Stimulated activated CD8-positive, alpha-beta memory T cell treated with anti-CD3 and anti-CD28 coated beads, Interleukin-2, amount 100 ng/mL, for 1 hour (primary cell): ENCODE measurements at places on chromosomes 12 and 14.

GRCh38 chr14:33240466-33240865 is 301.8 kb downstream of the NPAS3 start:
- DNase-seq = no peak

- DNase-seq = no peak
These were observed 65.6 kb downstream of the NTF3 start for GRCh38 chr12:5497329-5498053.

- DNase-seq = no peak
These were observed 217.3 kb upstream of the LRFN5 start for GRCh38 chr14:41389355-41389754.

- no peak for DNase-seq
These were observed 222.1 kb upstream of the EEA1 start for GRCh38 chr12:93151079-93151762.

GRCh38 chr12:108638997-108639822 is 5.5 kb upstream of the SELPLG start:
- DNase-seq = no peak

DNA sequence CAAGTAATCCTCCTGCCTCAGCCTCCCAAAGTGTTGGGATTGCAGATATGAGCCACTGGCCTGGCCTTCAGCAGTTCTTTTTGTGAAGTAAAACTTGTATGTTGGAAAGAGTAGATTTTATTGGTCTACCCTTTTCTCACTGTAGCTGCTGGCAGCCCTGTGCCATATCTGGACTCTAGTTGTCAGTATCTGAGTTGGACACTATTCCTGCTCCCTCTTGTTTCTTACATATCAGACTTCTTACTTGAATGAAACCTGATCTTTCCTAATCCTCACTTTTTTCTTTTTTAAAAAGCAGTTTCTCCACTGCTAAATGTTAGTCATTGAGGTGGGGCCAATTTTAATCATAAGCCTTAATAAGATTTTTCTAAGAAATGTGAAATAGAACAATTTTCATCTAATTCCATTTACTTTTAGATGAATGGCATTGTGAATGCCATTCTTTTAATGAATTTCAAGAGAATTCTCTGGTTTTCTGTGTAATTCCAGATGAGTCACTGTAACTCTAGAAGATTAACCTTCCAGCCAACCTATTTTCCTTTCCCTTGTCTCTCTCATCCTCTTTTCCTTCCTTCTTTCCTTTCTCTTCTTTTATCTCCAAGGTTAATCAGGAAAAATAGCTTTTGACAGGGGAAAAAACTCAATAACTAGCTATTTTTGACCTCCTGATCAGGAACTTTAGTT is 88.7 kb downstream of the APAF1 start:
- no peak for DNase-seq

- no peak for DNase-seq
These were observed 59.9 kb downstream of the USP15 start for GRCh38 chr12:62320054-62320453.

- no peak for DNase-seq
These were observed 1.9 kb downstream of the PPP1R3E start for GRCh38 chr14:23300687-23301223.
